Ovary (tissue), 10 donors: ENCODE measurements at places on chromosomes 6 and 20. TPM values are rescaled to one million over a fixed set of nuclear protein-coding genes. Genes with fewer than 3 reads are reported as not detected.

WFDC12 gene
- not detected for total RNA-seq

GRCh38 chr20:5569021-5569420, 181.2 kb upstream of the SHLD1 start:
- H3K27ac ChIP-seq, result no peak overlapping the region
- no peaks in the 10 kb centered on the region for H3K36me3 ChIP-seq

TLDC2 gene
- not detected for total RNA-seq

- peaks cover 3% of the 10 kb centered on the region for H3K4me1 ChIP-seq
- no peaks in the 10 kb centered on the region for H3K36me3 ChIP-seq
- no peaks in the 10 kb centered on the region for H3K27me3 ChIP-seq
- H3K4me3 ChIP-seq, result no peak overlapping the region
- no peak overlapping the region for H3K27ac ChIP-seq
- DNase-seq, result no peak
Measured at GRCh38 chr6:5135788-5136376, 50.7 kb downstream of the PPP1R3G start.

PAK5 gene
- 0.10 TPM for total RNA-seq

- no peak overlapping the region for H3K27ac ChIP-seq
- peaks cover 3% of the 10 kb centered on the region for H3K4me1 ChIP-seq
- DNase-seq, result no peak
- H3K27me3 ChIP-seq, result no peaks in the 10 kb centered on the region
- H3K4me3 ChIP-seq, result no peak overlapping the region
Measured at GRCh38 chr6:139647016-139647415, 272.6 kb upstream of the CITED2 start.

CST7 gene
- not detected for total RNA-seq

DNA sequence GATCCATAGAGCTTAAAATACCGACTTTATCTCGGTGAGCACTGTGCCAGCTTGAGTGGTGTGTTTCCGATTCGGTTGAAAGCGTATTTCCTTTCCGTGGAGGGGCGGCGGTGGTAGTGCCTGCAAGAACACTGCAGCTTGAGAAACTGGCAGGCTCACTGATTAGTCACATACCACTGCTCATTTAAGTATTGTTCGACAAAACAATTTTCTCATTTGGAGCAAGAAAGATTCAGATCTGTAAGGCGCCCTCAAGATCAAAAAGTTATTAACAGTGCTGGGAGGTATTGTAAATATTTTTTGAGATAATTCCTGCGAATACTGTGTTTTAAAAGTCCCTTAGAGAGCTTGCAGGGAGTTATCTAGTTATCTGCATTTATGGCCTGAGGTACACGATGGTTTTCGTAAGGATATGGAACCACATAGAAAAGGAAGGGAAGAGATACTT, 1.3 kb downstream of the MAPK14 start:
- no peaks in the 10 kb centered on the region for H3K36me3 ChIP-seq
- no peaks in the 10 kb centered on the region for H3K27me3 ChIP-seq
- H3K27ac ChIP-seq, result no peak overlapping the region
- peak overlapping the region; percentile 98 for H3K4me3 ChIP-seq
- H3K4me1 ChIP-seq, result peaks cover 7% of the 10 kb centered on the region
- peak; percentile 52 for DNase-seq

- H3K36me3 ChIP-seq, result no peaks in the 10 kb centered on the region
- H3K4me1 ChIP-seq, result peaks cover 12% of the 10 kb centered on the region
- peak within 1 kb of the TSS; percentile 88 for H3K4me3 ChIP-seq
Measured at GRCh38 chr6:37819177-37819801, at the start of gene ZFAND3. Gene ZFAND3, plus strand, starts transcription at chr6:37819727. Its CDS starts 219 bp downstream, at chr6:37819946.

- no peaks in the 10 kb centered on the region for H3K36me3 ChIP-seq
- H3K4me1 ChIP-seq, result peaks cover 6% of the 10 kb centered on the region
- no peaks in the 10 kb centered on the region for H3K27me3 ChIP-seq
- H3K4me3 ChIP-seq, result peak within 1 kb of the TSS; percentile 30
- H3K27ac ChIP-seq, result no peak within 1 kb of the TSS
Measured at GRCh38 chr6:114342826-114343781, at the start of gene HS3ST5. Gene HS3ST5, minus strand, starts transcription at chr6:114343023. Its CDS starts 280,178 bp downstream, at chr6:114062845.

DLL1 gene
- 11.5 TPM for total RNA-seq

CYP39A1 gene
- total RNA-seq, result 9.3 TPM

GRCh38 chr6:17393892-17394631, 667 bp downstream of the CAP2 start:
- H3K4me3 ChIP-seq, result peak overlapping the region; percentile 75
- H3K27me3 ChIP-seq, result no peaks in the 10 kb centered on the region
- DNase-seq, result peak; percentile 50
- no peaks in the 10 kb centered on the region for H3K4me1 ChIP-seq
- H3K27ac ChIP-seq, result peak overlapping the region; percentile 46

GRCh38 chr6:133707456-133707855, 181.5 kb upstream of the TCF21 start:
- no peaks in the 10 kb centered on the region for H3K4me1 ChIP-seq
- no peaks in the 10 kb centered on the region for H3K36me3 ChIP-seq
- no peaks in the 10 kb centered on the region for H3K27me3 ChIP-seq
- no peak for DNase-seq
- H3K4me3 ChIP-seq, result no peak overlapping the region

DNA sequence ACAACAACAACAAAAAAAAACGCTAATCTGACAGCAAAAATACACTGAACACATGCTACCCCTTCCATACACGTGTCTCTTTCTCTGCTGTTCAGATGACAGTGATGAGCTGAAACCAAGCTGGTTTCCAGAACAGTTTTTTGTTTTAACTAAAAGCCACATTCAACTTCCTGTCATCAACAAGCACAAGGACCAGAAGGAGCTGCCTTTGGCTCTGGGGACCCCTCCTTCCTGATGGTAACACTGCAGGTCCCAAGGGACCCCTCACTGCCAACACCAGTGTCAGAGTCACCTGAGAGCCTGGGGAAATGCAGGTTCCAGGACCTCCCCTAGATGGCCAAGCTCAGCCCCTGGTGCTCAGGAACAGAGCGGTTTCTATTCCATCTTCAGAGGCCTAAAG, 6.0 kb downstream of the CST7 start:
- H3K4me1 ChIP-seq, result no peaks in the 10 kb centered on the region
- H3K36me3 ChIP-seq, result no peaks in the 10 kb centered on the region
- no peak overlapping the region for H3K4me3 ChIP-seq
- H3K27me3 ChIP-seq, result no peaks in the 10 kb centered on the region

DNA sequence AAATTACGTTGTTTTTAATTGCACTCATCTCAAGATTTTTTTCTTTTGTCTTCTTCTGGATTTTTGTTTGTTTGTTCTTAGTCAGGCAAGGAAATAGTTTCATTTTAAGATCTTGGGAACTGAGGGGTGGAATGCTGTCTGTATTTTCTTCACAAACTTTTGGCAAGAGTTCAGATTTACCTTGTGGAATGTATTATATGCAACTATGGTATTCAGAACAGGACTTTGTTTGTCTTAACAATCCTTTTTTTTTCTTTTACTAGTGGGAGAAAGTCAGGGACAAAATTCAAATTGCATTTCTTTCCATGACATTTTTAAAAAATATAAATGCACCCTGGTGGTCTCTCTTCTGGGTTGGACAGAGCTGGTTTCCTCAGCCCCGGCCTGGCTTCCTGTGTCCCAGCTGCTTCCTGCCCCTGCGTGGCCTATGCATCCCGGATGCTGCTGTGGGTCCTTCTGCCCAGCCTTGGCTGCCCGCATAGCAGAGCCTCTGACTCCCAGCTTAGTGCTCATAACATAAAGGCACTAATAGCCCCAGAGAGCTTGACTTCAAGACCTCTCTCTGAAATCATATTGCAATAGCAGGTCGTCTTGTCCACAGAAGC, 520.7 kb downstream of the QKI start:
- no peak overlapping the region for H3K27ac ChIP-seq
- no peaks in the 10 kb centered on the region for H3K36me3 ChIP-seq
- H3K27me3 ChIP-seq, result no peaks in the 10 kb centered on the region

DNA sequence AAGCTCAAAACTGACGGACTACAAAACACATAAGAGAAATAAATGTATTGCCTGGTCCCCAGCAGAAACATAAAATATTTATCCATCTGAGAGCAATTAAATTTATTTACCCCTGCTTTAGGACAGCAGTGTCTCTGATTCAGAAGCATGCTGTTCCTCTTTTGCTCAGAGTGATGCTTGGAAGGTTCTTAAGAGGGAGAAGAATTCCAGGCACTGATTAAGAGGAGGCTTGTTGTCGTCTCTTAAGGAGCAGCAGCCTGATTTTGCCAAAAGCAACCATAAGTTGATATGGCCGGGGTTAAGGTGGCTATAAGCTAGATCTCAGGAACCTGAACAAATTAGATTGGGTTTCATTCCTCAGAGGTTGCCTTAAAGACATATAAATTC, 25.8 kb downstream of the CAP2 start:
- H3K4me3 ChIP-seq, result no peak overlapping the region
- no peak for DNase-seq
- no peaks in the 10 kb centered on the region for H3K36me3 ChIP-seq

- no peaks in the 10 kb centered on the region for H3K4me1 ChIP-seq
- no peak overlapping the region for H3K4me3 ChIP-seq
- no peak overlapping the region for H3K27ac ChIP-seq
- no peaks in the 10 kb centered on the region for H3K27me3 ChIP-seq
Measured at GRCh38 chr20:53180928-53181362, 208.8 kb downstream of the TSHZ2 start.

FBXO5 gene
- 3.9 TPM for total RNA-seq

DNA sequence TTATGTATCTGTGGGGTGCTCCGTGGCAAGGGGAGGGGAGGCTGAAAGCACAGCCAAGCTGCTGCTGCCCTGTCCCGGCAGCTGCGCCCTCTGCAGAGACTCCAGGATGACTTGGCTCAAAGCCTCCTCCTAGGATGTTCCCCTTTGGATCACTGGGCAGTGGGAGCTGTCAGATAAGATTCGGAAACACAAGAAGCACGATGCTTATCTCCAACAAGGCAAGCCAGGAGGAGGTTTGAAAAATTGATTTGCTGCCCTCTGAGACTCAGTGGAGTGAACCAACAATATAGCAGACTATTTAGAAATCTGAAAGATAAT, 776.4 kb downstream of the C6orf118 start:
- H3K27ac ChIP-seq, result no peak overlapping the region
- no peaks in the 10 kb centered on the region for H3K4me1 ChIP-seq
- H3K27me3 ChIP-seq, result no peaks in the 10 kb centered on the region
- no peak for DNase-seq

GRCh38 chr20:36197271-36197670, 39.0 kb upstream of the AAR2 start:
- H3K27me3 ChIP-seq, result no peaks in the 10 kb centered on the region
- no peak for DNase-seq
- H3K4me3 ChIP-seq, result no peak overlapping the region
- H3K27ac ChIP-seq, result no peak overlapping the region

SCRT2 gene
- not detected for total RNA-seq

DNA sequence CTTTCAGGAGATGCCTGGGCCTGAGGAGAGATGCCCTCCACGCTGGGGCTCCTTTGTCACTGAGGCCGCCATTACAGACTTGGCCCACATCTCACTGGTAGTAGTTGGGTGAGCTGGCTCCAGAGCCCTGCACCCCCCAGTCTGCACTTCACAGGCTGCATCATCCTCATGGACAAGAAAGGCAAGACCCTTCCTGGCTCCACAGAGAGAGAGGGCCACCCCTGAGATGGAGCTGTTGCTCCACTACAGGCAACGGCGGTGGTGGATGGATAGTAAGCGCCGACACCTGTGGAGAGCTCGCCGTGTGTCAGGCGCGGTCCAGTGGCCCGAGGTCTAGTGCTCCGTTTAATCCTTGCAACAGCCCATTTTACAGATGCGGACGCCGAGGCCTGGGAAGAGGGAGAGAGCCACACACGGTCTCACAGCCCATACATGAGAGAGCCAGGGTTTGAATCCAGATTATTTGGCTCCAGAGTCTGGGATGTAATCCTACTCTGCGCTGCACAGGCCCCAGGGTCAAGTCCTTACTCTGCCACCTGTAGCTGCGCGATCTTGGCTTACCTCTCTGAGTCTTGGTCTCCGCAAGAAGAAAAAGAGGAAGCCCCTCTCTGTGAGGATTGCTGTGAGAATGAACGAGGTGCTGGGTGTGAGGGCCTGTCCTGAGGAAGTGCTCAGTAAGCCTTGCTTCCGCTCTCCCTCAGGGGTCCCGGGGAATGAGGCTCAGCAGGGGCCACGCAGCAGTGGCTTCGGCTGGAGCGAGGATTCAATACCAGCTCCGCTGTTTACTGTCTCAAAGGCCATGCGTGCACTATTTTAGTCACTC, 34.5 kb downstream of the SPDEF start:
- H3K4me1 ChIP-seq, result no peaks in the 10 kb centered on the region
- no peak overlapping the region for H3K4me3 ChIP-seq
- H3K36me3 ChIP-seq, result no peaks in the 10 kb centered on the region
- no peaks in the 10 kb centered on the region for H3K27me3 ChIP-seq
- DNase-seq, result no peak

COL10A1 gene
- total RNA-seq, result 0.22 TPM

DNA sequence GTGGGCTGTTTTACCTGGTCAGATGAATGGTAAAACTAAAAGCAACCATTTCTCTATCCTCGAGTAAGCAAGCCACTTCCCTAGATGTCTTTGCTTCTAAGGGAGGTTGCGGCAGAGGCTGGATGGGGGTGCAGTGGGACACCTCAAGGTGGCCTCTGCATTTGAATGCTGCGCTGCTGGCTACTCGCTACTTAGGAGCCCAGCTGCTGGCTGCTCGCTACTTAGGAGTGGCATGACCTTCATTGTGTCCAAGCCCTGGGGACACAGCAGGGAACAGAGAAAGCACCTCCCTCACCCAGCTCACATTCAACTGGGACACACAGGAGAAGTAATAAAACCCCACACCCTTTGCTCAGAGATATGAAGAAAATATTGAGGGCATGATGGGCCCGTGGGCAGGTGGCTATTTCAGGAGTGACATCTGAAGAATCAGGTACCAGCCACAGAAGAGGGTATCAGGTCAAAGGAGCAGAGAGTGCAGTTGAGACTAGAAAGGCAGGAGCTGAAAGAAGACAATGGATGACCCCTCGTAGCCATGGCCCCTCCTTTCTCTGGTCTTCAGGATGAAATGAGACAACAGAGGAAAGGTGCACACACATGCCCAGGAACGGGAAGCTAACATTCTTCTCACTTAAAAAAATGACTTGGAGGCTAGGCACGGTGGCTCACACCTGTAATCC, 149.4 kb downstream of the ZMYND8 start:
- H3K36me3 ChIP-seq, result no peaks in the 10 kb centered on the region
- H3K27me3 ChIP-seq, result no peaks in the 10 kb centered on the region
- H3K4me1 ChIP-seq, result no peaks in the 10 kb centered on the region
- no peak overlapping the region for H3K27ac ChIP-seq
- DNase-seq, result no peak

GRCh38 chr20:36107881-36108280, 46.7 kb upstream of the EPB41L1 start:
- no peaks in the 10 kb centered on the region for H3K4me1 ChIP-seq
- DNase-seq, result no peak
- no peak overlapping the region for H3K4me3 ChIP-seq
- H3K36me3 ChIP-seq, result no peaks in the 10 kb centered on the region
- H3K27ac ChIP-seq, result no peak overlapping the region

DNA sequence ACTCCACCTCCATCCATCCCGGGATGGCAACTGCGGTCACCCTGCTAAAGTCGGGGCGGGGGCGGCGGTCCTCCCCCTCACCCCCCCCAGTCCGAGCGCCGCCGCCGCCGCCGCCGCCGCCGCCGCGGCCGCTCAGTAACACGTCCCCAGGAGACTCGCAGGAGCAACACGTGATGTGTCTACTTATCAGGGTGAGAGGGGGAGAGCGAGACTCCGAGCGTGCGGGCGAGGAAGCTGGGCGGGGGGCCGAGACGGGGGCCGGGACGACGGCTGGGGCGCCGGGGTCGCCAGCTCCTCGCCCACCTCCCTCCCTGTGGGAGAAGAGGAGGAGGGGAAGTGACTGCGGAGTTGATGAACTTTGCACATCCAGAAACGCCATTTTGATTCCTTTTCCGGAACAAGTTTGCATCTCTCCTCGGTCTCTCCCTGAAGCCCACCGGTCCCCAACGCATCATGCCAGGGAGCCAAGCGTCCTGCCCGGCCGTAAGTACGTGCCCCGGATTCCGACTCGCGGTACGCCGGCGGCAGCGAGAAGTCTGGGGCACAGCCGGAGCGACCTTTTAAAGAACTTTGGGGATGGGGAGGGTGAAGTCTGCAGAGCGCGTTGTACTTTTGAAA, at the start of gene RREB1:
Gene RREB1 (plus strand): TSS at position 384 of the 618 bp plus-strand sequence. CDS start 73,951 bp downstream, outside the sequence.
- DNase-seq, result peak; percentile 78
- peak within 1 kb of the TSS; percentile 78 for H3K4me3 ChIP-seq
- peak within 1 kb of the TSS; percentile 97 for H3K27ac ChIP-seq
- no peaks in the 10 kb centered on the region for H3K36me3 ChIP-seq
